ENCODE measurements at places on chromosomes 3 and 15.

DNA sequence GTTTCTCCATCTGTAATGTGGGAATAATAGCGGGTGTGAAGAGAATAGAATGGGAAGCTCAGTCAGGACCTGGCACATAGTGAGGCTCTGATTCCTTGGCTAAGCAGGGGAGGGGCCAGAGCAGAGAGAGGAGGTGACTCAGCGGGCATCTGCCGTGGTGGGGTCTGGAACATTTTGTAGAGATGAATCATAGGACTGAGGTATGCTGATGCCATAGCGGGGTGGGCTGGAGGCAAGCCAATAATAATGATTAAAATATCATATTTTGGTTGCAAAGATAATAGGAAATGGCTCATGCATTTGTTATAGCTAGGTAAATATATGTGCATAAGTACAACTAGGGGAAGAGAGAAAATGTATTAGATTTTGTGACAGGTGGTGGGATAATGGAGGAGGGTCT is 11.2 kb downstream of the TGM4 start:
- DNase-seq: no peak

DNA sequence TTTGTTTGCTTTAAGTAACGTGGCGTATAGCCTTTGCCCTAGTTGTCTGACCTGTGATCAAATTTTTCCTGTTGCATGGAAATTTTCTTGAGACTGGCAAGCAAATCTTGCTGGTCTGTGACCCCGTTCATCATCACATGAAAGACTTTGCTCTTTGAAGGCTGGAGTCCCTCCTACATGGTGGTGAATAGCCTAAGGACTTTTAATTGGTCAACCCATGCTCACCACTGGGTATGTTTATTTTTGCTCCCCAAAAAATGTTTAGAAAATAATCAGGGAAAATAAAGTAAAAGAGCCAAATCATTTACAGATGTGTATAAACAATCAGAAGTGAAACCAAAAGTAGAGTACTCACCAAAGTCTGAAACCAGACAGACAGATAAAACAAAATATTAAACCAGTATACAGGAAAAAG is 1075.3 kb upstream of the ALCAM start:
- DNase-seq: no peak

DNA sequence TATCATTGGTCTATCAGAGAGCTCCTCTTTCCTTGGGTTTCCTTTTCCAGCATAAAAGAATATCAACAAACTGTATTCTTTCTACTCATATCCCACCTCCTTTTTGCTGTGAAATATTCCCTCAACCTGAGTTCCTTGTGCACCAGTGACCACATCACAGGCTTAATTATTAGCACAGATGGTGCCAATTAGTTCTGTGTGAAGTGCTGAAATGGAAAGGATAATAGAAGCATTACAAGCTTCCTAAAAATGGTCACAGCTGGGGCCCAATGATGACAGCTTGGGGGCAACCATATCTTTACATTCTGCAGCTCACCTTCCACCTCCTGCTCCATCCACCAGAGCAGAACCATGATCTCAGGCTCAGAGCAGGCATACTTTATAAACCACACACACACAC is 84.6 kb downstream of the ANO10 start:
- no peak for DNase-seq

DNA sequence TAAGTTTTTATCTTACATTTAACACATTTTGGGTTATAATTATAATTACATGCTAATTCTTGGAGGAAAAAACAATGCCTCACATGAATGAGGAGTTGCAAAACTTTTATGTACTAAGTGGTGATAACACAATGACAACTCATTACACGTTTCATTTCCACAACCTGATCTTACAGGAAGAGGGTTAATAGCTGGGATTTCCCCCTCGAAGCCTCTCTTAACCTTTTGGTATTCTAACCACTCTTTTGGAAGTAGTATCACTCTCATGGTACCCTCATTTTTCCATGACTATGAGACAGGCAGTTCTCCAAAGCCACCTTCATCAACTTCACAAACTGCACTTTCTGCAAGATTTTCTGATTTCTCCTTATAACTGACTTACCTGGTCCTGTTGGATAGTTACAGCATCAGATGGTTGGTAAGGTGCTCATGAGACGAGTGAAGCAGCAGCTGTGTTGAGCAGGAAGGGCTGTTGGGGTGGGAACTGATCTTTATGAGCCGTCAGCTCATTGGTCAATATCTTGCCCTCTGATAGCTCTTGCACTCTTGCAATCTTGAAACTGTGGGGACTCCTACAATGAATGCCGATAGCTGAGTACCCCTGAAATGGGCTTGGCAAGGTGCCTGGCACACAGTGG is 41.6 kb downstream of the ACAN start:
- DNase-seq: no peak

GRCh38 chr3:39097716-39098472 is 9.5 kb downstream of the GORASP1 start:
- DNase-seq: no peak

- no peak for DNase-seq
These were observed 210.6 kb upstream of the CHRM5 start for GRCh38 chr15:33757516-33758232.

DNA sequence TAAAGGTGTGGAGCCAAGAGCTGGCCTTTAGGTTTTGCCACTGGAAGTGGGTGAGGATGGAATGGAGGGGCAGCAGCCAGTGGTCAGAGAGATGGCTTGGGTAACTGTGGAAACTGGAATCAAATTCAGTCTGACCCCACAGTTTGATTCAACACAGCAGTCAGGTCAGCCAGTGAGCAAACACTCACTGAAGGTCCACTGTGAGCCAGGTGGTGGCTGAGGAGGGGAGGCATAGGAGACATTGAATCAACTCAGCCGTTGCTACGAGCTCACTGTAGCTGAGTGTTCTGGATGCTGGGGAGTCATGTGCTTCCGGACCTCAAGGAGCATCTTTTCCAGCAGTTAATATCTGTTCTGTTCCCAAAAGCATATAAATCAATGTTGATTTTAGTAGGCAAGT is 37.5 kb downstream of the LPP start:
- no peak for DNase-seq

DNA sequence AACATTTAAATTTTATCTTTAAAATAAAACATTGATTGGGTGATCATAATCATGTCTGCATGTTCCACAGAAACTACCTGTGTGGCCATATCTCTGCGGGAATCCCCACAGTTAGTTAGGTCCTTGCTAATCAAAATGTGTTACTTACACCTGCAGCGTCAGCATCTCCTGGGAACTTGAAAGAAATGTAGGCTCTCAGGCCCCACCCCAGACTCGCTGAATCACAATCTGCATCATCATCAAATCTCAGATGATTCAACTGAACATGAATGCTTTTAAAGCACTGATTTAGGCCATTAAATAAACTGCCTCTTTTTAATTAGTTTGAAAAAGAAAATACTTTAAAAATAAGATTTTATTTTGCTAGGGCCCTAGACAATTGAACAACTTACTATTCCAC is 577.8 kb downstream of the PYDC2 start:
- no peak for DNase-seq

DNA sequence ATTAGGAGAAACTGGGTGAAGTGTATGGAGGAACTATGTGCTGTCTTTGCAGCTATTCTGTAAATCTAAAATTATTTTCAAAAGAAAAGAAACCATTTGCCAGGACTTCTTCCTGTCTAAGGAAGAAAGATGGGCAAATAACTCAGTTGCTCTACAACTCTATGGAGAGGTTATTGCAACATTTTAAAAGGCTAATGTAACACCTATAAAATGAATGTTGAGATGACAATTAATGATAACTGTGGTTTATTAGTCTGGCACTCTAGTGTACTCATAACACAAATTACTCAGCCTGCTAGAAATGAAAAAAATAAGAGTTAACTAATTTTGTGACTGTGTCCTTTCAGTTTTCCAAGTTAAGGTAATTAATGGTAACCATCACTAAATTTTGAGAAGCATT is 32.3 kb downstream of the SLC4A7 start:
- DNase-seq: no peak

- no peak for DNase-seq
These were observed at the start of gene CAMKV for GRCh38 chr3:49869525-49870126. CAMKV (minus strand) TSS chr3:49869906; CDS start chr3:49862388, 7,518 bp downstream.

GRCh38 chr15:99712415-99712814 is 20.8 kb downstream of the LYSMD4 start:
- no peak for DNase-seq

- DNase-seq: no peak
These were observed 153.4 kb downstream of the LMLN start for GRCh38 chr3:198113206-198114053.

DNA sequence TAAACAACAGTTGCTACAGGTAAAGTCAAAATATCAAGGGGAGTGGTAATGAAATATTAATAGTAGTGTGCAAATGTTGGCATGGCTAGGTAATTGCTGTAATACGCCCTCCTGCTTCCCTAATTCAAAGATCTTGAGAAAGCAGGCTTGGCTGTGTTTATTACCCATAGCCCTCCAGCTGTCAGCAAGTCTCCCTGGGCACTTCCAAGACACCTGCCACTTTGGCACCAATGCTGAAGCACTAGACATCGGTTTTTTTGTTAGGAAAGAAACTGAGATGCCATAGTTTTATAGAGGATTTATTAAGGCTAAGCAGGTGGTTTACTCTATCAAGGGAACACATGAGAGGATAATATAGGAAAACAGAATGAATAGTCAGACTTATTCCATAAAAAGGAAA is 64.4 kb downstream of the P2RY1 start:
- no peak for DNase-seq

DNA sequence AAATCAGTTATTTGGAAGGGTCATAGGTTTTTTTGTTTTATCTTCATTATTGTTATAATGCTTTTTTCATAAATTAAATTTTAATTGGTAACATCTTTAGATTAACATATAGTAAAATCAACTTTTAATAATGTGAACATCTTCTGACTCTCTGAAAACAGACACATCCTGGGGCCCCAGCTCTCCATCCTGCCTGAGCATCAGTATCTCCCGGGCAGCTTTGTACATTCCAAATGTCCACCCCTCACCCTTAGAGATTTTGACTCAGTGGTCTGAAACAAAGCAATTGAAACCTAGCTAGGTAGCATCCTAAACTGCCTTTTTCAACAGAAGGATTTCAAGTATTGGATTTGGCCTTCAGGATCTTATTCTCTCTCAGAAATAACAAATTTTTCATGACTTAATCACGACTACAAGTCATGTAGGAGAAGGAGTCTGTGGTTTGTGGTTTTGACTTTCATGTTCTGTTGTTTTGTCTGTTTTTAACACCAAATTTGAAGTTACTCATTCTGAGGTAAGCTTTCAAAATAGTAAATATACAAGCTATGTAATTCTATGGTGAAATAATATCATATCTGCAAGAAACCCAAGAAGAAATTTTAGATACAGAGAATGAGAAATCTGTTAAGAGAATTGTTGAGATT is 147.3 kb upstream of the UBE2E2 start:
- DNase-seq: no peak

Data from activated naive CD4-positive, alpha-beta T cell (primary cell).